Frontal cortex (tissue), 4 donors: ENCODE measurements at places on chromosomes 12 and 14. TPM values are rescaled to one million over a fixed set of nuclear protein-coding genes. Genes with fewer than 3 reads are reported as not detected.

GRCh38 chr14:25381498-25381897 lies 331.6 kb upstream of the STXBP6 start:
- DNase-seq, result no peak

Gene ACSM4
- total RNA-seq, result not detected

- no peak for DNase-seq
Observed at GRCh38 chr12:124297389-124297788, 2.5 kb downstream of the RFLNA start.

Gene TAS2R30
- 6.5 TPM for total RNA-seq

GRCh38 chr12:109863847-109864712 lies 16.3 kb downstream of the GLTP start:
- no peak for DNase-seq

- DNase-seq, result no peak
Observed at GRCh38 chr12:41709012-41709411, 435.7 kb downstream of the GXYLT1 start.

DNA sequence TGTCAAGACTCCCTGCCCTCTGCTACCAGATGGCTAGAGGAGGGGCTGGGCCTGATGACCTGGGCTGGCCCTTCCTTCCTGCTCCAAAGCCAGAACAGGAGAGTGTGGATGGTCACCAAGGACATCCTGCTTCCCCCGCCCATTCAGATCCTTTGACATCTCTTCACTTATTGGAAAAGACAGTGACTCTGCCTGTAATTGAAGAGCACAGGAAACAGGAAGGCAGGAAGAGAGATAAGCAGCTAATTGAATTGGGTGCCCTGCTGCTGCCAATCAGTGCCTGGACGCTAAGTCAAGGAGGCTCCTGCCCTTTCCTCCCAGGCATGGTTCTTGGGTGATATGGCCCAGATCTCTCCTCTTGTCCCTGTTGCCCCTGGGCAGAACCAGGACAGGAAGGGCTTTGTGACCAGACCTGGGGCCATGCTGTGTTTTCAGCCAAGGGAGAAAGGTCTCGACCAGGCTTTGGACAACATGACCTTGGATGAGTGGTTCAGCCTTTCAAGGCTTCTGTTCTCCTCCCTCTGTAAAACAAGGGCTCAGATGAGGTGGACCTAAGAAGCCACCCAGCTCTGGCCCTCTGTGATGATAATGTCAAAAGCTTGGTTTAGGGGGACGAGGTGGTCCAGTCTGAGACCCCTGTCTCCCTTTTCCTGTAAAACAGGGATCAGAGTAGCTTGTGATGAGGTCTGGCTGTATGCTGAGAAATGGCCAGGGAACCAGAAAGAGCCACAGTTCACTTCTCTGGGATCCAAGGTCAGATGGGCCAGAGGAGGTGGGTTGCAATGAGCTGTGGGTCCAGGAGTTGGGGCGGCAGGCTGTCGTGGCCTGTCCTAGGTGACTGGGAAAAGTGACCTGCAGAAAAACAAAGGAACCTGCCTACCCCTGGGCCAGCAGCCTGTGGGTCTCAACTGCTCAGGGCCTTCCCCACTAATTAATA lies 38.8 kb downstream of the FAM222A start:
- no peak for DNase-seq

GRCh38 chr12:80761838-80762237 lies 45.1 kb downstream of the MYF5 start:
- no peak for DNase-seq

DNA sequence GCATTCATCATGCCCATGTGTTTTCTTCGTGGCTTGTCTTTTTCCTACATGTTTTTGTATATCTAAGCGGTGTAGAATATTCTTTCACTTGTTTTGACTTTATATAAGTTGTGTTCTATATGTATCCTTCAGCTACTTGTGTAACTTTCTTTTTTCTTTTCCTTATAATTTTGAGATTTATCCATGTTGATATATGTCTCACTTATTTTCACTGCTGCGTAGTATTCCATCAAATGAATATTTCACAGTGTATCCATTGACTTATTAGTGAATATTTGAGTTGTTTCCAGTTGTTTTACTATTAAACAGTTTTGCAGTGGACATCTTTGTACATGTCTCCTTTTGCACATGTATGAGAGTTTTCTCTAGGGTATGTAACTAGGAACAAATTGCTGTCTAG lies 43.9 kb downstream of the BORCS5 start:
- DNase-seq, result no peak

DNA sequence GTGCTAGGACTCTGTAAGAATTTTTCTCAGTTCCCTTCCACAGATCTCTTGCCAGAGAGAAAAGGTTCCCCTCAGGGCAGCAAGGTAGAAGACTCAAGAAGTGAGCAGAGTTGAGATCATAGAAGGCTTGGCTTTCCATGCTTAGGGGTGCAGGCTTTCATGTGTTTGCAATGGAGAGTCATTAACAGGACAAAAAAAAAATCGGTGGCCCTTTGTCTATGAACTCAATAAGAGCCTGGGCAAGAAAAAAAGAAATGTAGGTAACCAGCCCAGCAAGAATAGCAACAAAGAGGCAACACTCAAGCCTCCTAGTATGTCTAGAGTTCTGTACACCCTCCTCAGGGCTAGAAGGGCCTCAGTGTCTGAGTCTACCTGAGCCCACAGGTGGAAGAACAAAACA lies 23.4 kb upstream of the LRP6 start:
- no peak for DNase-seq

Gene KRT7
- total RNA-seq, result not detected

Gene C14orf132
- total RNA-seq, result 32.6 TPM

GRCh38 chr12:69500631-69501030 lies 30.4 kb downstream of the FRS2 start:
- DNase-seq, result no peak

- DNase-seq, result no peak
Observed at GRCh38 chr14:70934502-70935134, 27.4 kb downstream of the PCNX1 start.

Gene FAM181A
- 2.4 TPM for total RNA-seq

DNA sequence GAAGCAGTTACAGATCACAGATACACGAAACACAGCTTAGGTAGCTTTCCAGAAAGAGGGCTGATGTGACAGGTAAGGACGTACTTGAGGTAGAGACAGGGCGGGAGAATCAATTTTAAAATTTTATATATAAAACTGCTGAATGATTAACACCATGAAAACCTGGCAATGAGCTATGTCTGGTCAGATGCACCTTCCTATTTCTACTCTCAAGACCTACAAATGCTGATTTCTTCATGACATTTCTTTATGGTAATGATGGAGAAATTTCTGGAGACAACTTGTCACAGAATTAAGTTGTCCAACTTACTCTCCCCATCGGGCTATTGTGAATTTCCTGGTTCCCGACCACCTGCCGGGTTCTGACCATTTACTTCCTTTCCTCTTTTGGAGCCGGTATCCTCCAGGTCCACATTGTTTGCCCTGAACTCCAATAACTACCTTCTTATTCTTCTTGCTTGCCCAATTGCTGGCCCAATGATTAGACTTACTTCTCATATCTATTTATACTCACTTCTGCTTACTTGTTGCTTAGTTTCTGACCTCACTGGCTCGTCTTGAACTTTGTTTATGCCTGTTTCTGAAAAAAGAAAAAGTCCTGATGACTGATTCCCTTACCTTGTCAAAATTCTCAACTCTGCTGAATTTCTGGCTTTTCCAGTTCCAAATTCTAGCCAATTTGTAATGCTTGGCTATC lies 12.8 kb upstream of the ATP2B1 start:
- DNase-seq, result no peak

DNA sequence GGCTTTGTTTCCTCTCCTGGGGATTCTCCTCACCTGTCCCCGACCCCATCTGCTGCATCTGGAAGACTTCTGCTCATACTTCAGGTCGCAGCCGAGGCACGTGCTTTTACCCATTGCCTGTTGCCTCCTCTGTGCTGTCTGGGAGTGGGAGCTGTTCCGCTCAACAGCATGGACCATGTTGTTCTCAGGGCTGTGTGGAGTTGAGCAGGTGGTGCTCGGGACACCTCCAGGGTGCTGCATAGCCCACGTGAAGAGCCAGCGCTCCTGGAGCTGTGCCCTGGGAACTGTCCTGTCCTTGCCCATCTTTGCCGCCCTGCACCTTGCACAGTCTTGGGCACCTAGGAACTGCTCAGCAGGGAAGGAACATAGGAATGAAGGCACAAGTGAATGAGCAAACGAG lies 62.4 kb downstream of the IQSEC3 start:
- DNase-seq, result no peak

- no peak for DNase-seq
Observed at GRCh38 chr14:31933716-31934115, 143.4 kb upstream of the ARHGAP5 start.

GRCh38 chr12:86057092-86057845 lies 183.2 kb downstream of the NTS start:
- no peak for DNase-seq

DNA sequence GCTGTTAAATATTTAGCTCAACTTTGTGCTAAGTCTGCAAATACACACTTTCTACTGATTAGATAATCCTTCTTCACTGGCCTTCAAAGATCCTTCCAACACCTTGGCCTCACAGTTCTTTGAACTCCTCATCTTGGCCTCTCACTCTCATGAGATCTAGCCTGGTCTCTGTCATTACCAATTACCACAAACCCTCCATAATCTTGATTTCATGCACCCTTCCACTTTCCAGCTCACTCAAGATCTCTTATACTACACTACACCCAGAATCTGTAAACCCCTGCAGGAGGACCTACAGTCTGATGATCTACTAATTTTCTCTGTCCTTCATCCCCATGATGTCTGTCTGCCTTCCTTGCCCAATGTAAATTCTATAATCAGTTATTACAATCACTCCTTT lies 71.1 kb downstream of the DUSP16 start:
- DNase-seq, result no peak

GRCh38 chr12:26198742-26199141 lies 3.4 kb downstream of the SSPN start:
- no peak for DNase-seq

DNA sequence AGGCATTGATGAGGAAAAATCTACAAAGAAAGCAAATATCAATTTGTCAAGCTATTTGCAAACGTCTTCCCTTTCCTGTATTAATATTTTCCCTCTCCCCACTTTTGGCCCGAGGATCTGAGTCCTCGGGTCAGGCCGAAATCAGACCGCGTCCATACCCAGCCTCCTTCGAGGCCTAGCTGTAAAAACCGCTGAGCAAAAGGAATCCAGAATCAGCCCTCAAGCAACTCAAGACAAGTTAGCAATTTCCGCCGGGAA lies 353 bp upstream of the MAPK1IP1L start:
- DNase-seq, result no peak

Gene GALNT8
- total RNA-seq, result 57.5 TPM

Gene GPR137C
- total RNA-seq, result 25.3 TPM

Gene PPM1H
- 11.8 TPM for total RNA-seq

DNA sequence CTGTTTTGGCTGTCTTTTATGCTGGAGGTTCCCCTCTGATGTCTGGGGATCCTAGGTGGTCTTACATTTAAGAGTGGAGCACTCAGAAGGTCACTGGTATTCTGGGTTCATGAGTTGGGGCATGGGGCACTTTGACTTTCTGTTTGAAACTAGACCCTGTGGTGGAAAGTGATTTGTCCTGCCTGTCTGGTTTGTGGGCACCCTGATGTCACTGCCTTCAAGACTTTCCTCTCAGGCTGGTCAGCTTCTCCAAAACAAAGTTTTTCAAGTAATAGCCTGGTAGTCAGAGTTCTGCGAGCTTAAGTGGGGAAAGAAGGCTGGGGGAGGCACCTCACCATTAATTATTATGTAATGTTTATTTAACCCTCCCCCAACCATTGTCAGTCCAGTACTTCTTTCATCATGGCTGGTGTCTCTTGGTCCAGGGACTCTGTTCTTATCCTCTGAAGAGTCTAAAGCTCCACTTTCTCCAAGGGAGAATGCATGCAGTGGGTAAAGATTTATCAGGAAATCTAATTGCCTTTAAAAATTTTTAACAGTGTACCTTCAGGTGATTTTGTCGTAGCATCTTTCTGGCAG lies 35.3 kb downstream of the ZC3H14 start:
- DNase-seq, result no peak

Gene SALL2
- 10.2 TPM for total RNA-seq

Gene BIN2
- total RNA-seq, result 1.2 TPM
